ENCODE measurements at places on chromosomes 1 and 21. TPM values are rescaled to one million over a fixed set of nuclear protein-coding genes. Genes with fewer than 3 reads are reported as not detected.
A peak's percentile ranks its signal among the peaks of the same experiment; 100 is the strongest.

The HSPA6 gene
- 4.9 TPM for total RNA-seq

The CLSTN1 gene
- 46.5 TPM for total RNA-seq

GRCh38 chr21:44749759-44750674 is 38.6 kb upstream of the TSPEAR start:
- no peak for DNase-seq

DNA sequence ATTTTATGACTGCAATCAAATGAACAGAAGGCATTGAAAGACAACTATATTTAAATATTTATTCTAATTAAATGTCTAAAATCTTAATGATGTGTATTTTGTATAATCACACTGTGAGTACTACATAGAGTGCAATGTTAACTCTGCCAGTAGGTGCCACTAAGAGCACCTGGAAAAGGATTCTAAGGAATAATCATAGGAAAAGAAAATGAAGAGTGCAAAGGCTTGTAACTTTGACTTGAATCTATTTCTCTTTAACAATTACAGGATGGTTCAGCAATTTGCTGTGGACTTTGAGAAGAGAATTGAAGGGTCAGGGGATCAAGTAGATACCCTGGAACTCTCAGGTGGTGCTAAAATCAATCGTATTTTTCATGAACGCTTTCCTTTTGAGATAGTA is 200.4 kb downstream of the DNM3 start:
- no peak for DNase-seq

DNA sequence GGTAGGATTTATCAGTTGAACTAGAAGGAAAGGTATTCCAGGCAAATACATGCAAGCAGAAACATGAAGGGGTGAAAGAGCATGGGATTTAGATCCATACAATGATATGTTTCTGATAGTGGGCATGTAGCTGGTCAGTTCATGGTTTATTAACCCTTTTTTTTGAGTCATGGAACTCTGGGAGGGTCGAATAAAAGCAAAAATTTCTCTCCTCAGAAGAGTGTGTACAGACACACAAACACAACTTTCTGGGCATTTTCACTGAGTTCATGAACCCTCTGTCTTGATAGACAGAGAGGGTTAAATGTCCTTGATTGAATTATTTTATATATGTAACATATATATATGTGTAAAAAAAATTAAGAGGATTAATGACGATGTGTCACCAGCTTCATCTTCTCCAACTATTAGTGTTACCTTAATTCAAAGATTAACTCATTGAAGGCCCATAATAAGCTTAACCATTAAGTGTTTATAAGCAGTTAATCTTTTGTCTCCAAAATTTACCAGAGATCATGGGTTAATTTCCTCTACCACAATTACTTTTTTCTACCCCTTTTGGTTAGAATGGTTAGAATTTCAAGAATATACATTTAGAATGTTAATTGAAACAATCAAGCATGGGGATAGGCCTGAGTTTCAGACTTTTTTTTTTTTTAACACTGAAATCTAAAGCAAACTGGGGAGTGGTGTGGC is 4.6 kb downstream of the JUN start:
- no peak for DNase-seq

DNA sequence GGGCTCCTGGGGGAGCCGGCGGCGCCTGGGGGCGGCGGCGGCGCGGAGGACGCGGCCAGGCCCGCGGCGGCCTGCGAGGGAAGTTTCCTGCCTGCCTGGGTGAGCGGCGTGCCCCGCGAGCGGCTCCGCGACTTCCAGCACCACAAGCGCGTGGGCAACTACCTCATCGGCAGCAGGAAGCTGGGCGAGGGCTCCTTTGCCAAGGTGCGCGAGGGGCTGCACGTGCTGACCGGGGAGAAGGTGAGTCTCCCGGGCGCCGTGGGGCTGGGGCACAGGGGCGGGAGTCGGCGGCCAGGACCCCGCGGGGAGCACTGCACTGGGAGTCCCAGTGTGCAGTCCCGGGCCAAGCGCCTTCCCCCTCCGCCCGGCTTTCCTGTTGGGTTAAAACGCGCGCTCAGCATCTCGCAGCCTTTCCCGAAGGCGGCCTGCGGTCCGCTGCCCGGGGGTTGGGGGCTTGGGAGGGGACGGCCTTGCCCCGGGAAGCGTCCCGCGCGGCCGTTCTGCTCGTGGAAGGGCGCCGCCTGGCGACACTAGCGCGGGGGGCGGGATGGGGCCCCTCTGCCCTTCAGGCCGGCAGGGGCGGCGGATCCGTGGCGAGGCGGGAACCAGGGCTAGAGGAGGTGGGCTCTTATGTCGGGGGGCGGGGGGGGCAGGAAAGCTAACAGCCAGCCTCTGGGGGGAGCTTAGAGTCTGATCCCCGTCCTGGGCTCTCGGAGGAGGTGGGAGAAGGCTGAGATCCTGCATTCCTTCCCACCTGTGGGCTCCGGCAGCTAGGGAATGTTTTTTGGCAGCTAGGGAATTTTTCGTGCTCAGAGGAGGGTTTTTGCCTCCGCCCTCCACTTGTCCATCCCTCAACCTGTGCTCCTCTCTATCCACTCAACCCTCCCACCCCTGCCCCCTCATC is 1.1 kb downstream of the HUNK start:
- peak; percentile 17 for DNase-seq

- no peak for DNase-seq
These were observed 288.3 kb downstream of the TGFB2 start for GRCh38 chr1:218633238-218633988.

DNA sequence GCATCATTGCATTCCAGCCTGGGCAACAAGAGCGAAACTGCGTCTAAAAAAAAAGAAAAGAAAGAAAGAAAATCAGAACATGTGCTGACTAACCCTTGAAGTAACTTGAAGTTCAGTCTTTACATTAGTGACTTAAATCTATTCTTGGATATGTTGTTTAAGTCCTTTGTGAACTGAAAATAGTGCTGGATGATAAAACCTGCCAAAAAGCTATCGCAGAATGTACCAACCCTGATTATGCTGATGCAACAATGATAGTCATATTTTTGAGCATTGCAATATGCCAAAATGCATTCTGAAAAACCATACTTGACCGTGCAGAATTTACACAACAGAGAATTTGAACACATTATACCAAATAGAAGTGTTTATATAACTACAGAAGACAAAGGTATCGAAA is 30.7 kb downstream of the SHISAL2A start:
- DNase-seq, result no peak

Data from activated T-helper 2 cell treated with anti-CD3 and anti-CD28 coated beads, Interferon-gamma antibody, Interleukin-2, Interleukin-4, amounts not matched to agents 10 μg/mL and 5 μg/mL and 100 μg/mL, durations not matched to agents 14 hours and 24 hours and 36 hours (primary cell).